Forelimb muscle (tissue), 1 donor: ENCODE measurements at places on chromosomes 7 and 10. TPM values are rescaled to one million over a fixed set of nuclear protein-coding genes. Genes with fewer than 3 reads are reported as not detected.

The PLAU gene
- 29.4 TPM for polyA plus RNA-seq

The ITGB1 gene
- 364 TPM for polyA plus RNA-seq

The BAZ1B gene
- polyA plus RNA-seq = 45.5 TPM

The RBM20 gene
- 13.5 TPM for polyA plus RNA-seq

The PALD1 gene
- polyA plus RNA-seq = 15.2 TPM

The NUPR2 gene
- not detected for polyA plus RNA-seq

The CALHM1 gene
- polyA plus RNA-seq = 0.04 TPM

DNA sequence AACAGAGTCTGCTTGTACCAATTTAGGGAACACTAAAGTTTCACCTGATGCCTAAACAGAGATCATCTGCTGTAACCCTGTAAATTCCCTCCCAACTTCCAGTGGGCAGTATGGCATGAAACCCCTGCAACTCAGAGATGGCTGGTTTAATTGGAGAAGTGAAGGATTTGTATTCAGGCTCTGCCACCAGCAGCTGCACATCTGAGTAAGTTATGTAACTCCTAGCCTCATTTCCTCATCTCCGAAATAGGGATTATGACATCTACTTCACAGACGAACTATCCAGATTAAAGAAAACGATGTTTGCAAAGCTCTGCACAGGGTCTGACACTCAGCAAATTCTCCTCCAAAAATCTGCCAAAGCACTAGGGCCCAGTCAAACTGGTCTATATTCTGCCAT, 493.0 kb downstream of the KCNMA1 start:
- DNase-seq = no peak

DNA sequence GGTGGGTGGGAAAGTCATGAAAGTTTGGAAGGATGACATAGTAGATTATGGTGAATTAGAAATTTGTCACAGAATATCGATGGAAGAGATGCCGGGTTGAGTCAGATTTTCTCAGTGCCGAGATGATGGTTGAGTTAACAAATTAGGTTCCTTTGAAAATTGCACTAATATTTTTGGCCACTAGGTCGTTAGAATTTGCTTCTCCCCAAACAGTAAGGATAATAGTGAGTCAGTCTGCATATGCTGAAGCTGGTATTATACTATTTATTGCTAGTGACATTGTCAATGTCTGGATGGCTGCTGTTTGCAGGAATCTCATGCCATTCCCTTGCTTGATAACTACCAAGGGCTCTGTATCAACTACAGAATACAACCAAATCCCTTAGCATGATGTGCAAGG, 37.7 kb upstream of the MINDY3 start:
- DNase-seq = no peak

GRCh38 chr10:6018422-6018821, 41.1 kb upstream of the IL15RA start:
- no peak for DNase-seq

- DNase-seq = no peak
Measured at GRCh38 chr10:72796042-72796441, 97.5 kb upstream of the OIT3 start.

GRCh38 chr7:12296051-12296570, 85.0 kb downstream of the TMEM106B start:
- DNase-seq = no peak

DNA sequence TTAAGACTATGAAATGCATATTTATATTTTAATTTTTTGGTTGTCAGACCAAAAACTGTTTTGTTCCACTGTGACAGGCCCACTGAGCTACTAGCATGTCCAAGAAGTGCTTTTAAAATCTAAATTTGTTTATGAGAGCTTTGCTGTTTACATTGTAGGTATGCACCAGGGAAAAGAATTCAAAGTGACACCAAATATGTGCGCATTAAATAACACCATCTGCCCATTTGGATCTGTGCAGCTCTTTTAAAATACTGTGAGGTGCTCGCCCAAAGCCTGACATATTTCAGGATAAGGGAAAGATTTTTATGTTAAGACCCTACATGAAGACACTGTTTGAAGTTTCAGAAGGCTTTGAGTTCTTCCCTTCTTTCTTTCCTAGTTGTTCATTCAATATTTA, 162.9 kb downstream of the ST7 start:
- DNase-seq = no peak

DNA sequence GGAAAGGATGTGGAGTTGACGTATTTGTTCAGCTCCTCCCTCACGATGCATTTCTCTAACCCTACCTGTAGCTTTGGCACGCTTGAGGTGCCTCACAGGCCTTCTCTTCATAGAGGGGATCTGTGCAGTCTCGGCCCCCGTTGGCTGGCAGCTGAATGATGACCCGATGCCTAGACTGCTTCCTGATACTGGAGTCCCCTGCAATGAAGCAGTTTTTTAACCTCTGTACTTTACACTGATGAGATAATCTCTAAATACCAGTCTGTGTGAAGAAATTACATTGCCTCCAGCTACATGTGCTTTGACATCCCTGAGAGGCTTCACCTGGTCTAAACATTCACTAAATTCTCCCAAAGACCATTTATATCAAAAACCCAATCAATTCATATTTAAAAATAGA, 370.1 kb downstream of the THSD7A start:
- DNase-seq = no peak

DNA sequence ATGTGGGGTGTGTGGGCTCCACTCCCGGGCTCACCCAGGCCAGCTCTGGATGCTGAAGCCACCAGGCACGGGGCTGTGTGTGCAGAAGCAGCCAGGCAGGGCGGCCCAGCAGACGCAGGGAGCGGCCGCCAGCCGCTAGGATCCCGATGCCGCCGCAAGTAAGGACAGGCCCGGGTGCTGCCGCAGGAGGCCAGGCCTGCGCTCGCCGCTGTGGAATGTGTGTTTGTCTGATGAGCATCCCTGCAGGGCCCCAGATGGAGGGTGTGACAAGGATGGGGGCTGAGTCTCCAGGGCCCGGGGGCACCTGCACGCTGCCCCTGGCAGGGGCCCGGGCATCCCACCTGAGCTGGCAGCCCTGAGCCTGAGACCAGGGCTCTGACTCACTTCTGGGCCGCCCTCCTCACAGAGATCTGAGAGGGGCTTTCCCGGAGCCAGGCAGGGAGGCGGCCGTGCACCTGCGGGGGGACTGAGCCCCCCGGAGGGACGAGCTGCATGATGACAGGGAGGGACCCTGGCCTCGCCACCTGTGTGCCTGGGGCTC, 101.5 kb downstream of the FOXL3 start:
- DNase-seq = no peak

DNA sequence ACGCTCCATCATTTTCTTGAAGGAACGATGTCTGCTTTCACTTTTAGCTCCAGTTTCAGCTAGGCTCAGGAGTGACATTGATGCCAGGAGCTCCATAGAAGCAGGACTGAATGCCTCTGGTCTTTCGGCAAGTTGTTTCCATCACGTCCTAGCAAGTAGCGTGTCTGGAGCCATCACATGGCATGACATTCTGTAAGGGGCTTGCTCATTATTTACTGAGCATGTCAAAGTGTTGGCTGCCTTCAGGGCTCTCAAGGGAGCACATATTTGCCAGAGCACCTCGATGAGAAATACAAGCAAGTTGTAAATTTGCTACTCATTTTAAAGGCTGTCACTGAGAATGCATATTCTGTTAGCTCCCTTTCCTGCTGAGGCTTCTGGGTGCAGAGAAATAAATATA, 131.0 kb upstream of the ITGB1 start:
- no peak for DNase-seq

DNA sequence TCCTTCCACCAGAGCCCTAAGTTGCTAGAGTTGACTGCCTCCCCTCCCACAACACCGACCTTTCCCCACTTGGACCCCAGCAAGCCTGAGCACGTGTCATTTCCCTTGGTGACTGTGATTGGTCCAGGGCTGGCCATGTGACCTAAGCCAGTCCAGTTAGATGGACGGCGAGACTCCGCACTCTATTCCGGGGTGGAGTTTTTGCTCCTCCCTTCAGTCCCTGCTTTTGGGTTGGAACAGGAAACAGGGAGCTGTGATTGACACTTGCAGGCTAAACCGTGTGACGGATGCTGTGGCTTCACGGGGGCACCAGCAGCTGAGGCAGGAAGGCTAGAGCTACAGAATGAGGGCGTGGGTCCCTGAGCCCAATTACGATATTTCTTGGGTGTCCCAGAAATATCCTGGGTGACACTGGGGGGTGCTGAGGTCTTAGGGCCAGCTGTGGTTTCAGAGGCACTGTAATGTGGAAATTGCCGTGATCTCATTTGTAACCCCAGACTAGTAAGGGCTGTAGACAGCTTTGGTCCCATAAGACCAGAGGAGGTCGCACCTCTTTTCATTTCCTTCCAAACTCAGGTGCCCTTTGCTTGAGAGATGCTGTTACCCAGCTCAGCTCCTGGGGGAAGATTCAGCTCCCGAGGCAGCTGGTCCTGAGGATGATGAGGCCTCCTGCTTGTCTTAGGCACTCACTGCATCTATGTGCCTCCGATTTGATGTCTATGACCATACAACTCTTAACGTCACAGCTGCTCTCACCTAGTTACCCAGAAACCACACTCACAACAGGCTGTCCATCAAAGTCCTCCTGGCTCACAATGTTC, 102.7 kb upstream of the NPTX2 start:
- no peak for DNase-seq

DNA sequence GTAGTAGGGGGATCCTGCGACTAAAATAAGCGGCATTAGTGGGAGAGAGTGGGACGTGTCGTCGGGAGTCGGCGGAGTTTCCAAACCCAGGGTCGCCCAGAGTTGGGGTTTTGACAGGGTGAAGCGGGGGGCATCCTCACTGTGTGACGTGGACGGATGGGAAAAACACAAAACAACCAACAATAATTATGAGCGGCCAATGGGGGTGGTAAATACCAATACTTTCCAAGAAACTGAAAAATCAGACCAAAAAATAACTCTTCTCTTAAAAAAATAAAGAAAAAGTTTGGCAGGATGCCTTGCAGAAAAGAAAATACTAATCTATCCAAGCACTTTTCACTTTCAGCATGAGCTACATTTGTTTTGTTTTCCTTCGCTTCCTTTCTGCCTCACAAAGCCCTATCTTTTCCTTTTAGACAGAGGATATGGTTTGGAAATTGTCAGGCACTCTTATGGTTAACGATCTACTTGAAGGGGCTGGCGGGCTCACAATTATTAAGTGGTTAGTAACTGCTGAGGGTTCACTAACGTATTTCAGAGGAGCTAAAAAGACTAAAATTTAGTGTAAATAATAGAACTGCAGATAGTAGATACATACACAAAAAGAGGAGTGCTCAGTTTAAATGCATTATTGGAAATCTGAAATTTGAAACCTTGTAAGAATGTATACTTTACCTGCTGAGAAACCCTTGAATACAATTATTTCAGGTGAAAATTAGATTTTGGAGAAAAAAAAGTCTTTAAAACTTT, 802 bp upstream of the CDK6 start:
- peak; percentile 38 for DNase-seq

GRCh38 chr7:113292105-113292504, 173.8 kb upstream of the SMIM30 start:
- DNase-seq = no peak

- DNase-seq = no peak
Measured at GRCh38 chr7:140661124-140661523, 11.6 kb upstream of the ADCK2 start.

DNA sequence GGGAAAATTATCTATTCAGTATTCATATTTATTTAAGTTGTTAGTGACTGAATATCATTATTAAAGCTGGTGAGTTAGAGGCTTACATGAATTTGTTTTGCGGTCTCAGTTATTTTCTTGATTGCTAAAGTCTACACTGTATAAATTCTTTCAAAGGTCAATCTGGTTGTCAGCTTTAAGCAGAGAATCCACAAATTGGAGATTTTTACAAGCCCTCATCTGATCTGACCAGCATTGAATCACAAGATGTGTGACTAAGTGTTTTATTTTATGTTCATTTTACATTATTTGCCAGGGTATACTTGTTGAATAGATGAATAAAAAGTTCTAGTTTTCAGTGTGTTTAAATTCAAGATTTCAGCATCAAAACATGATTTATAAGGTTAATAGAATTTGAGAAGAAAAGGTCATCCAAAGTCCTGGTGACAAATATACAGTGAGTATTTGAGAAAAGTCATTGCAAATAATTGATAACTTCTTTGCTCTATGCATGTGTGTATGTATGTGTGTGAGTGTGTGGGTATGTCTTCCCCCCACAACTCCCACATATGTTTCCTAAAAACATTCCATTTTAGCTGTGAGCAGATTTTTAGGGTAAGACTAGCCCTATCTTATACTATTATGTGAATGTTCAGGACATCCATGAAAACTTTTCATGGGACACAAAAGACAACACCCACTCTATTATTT, 4.4 kb downstream of the SEMA3A start:
- DNase-seq = no peak

DNA sequence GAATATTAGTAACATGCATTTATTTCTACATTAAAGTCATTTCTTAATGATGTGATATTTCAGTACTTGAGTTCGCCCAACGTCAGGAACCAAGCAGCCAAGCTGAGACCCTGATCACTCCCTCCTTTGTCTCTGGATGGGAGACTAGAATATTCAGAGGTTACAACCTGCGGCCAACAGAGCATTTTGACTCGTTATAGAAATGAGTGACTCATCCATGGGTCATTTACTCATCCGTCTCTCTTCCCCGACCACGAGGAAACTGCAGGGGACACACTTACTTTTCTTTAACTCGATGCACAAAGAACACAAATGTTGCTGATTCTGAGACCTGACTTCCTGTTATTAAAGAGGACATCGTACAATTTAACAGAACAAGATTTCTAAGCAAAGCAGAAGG, 343.3 kb downstream of the FRMD4A start:
- DNase-seq = no peak

GRCh38 chr7:19957664-19958063, 184.2 kb upstream of the TMEM196 start:
- DNase-seq = no peak

- no peak for DNase-seq
Measured at GRCh38 chr7:39248692-39249090, 271.0 kb downstream of the POU6F2 start.

GRCh38 chr7:92797284-92797683, 39.1 kb downstream of the CDK6 start:
- DNase-seq = no peak

DNA sequence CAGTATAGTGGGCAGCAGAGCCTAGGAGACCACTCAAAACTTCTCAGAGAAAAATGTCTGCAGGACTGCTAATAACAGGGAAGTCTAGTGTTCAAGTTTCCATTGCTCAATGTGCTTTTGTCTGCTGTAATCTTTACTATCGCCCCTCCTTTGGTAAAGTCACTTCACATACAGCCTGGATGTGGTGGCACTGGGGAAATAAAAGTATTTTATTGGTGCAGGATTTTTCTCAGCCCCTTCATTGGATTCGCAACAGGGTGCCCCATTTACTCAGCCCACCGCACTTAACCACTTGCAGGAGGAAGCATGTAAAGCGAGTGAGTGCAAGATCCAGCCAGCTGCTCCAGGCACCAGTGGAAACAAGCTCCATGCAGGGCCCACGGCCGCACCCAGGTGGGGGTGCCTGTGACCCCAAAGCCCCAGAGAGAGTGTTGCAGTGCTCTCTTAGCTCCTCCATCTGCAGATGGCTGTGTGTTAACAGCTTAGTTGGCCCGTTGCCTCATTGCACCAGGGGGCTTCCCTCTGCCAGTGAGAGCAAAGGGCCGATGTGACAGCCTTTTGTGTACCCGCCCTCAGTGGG, 163.5 kb upstream of the TMEM72 start:
- no peak for DNase-seq
